ENCODE measurements at places on chromosomes 4 and X. TPM values are rescaled to one million over a fixed set of nuclear protein-coding genes. Genes with fewer than 3 reads are reported as not detected.

GRCh38 chrX:55787063-55787462 lies 69.5 kb downstream of the RRAGB start:
- no peak for DNase-seq

GRCh38 chrX:105882581-105883275 lies 60.4 kb downstream of the NRK start:
- peak; percentile 10 for DNase-seq

GRCh38 chr4:7431696-7432530 lies 2.8 kb downstream of the PSAPL1 start:
- DNase-seq = no peak

DNA sequence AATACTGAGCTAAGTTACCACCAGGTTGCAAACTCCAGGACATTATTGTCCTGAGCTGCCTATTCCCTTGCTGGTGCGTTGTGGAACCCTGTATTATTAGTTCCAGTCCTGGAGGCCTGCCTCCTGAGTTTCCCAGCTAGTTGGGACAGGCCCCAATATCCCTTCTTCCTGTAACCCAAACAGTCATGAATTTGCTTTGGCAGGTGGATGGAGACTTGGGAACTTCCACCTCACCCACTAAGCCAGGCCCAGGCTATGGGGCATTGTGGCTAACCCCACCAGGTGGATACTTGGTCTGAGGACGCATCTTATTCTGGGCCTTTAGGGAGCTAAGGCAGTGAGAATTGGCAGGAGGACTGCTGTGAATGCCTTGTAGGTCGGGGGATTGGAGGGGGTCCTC lies 5.0 kb downstream of the RBM3 start:
- DNase-seq = no peak

Gene KLKB1
- not detected for total RNA-seq

Gene MTTP
- not detected for total RNA-seq

Gene PDLIM3
- 96.6 TPM for total RNA-seq
